ENCODE measurements at places on chromosomes 5 and 9. TPM values are rescaled to one million over a fixed set of nuclear protein-coding genes. Genes with fewer than 3 reads are reported as not detected.

SNCB gene
- total RNA-seq = not detected

HAVCR2 gene
- 8.7 TPM for total RNA-seq

FOXI1 gene
- total RNA-seq = not detected

TNC gene
- 155 TPM for total RNA-seq

SETX gene
- total RNA-seq = 128 TPM

TOR4A gene
- total RNA-seq = 2.0 TPM

MLANA gene
- total RNA-seq = not detected

NEURL1B gene
- total RNA-seq = 52.4 TPM

NUDT12 gene
- total RNA-seq = 32.1 TPM

BRD3OS gene
- 10.2 TPM for total RNA-seq

FBXW11 gene
- total RNA-seq = 81.3 TPM

C9 gene
- total RNA-seq = not detected

IARS1 gene
- total RNA-seq = 182 TPM

PTGR1 gene
- total RNA-seq = 60.1 TPM

PRKACG gene
- not detected for total RNA-seq

WNK2 gene
- total RNA-seq = 4.8 TPM

PCDHGA9 gene
- total RNA-seq = 12.5 TPM

ZNF622 gene
- total RNA-seq = 18.1 TPM

ADRA1B gene
- 0.63 TPM for total RNA-seq

PCDHA6 gene
- 0.95 TPM for total RNA-seq

NDUFB6 gene
- 45.5 TPM for total RNA-seq

PTGS1 gene
- 98.8 TPM for total RNA-seq

HTR1A gene
- total RNA-seq = not detected

STK32A gene
- total RNA-seq = 7.8 TPM

PLPPR1 gene
- total RNA-seq = 0.95 TPM

MPDZ gene
- 96.8 TPM for total RNA-seq

ELAVL2 gene
- 14.8 TPM for total RNA-seq

KCNMB1 gene
- 10.8 TPM for total RNA-seq

GPR21 gene
- total RNA-seq = 7.7 TPM

GDNF gene
- total RNA-seq = 1.5 TPM

PCDHGB3 gene
- total RNA-seq = 7.3 TPM

PCDHA13 gene
- total RNA-seq = 0.74 TPM

FOXD4L6 gene
- total RNA-seq = not detected

MEGF9 gene
- 18.3 TPM for total RNA-seq

TRIM36 gene
- total RNA-seq = 1.8 TPM

PCDHB11 gene
- total RNA-seq = 7.3 TPM

All from urinary bladder (tissue), 4 donors.